ENCODE measurements at places on chromosomes 3 and 15.
A peak's percentile ranks its signal among the peaks of the same experiment; 100 is the strongest.

GRCh38 chr3:128870347-128870746, 9.1 kb upstream of the ACAD9 start:
- DNase-seq, result no peak

GRCh38 chr3:37028329-37028728, 35.0 kb downstream of the MLH1 start:
- no peak for DNase-seq

- DNase-seq, result no peak
Measured at GRCh38 chr3:150544726-150545125, 1.6 kb downstream of the SERP1 start.

DNA sequence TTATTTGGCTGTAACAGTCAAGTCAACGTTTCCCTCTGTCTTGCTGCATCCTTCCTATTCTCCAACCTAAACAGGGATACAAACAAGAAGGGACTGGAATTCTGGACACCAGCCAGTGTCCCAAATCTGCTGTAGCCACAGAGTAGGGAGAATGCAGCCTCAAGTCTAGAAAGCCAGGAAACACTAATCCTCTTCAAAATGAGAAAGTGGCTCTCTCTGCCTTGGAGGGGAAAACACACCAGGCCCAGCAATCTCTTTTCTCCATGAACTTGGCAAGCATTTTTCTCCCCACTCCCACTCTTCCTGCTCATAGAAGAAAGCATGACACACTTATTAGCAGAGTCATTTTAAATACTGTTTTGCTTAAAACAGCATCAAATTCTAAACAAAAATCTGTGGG, 781.7 kb downstream of the SQOR start:
- DNase-seq, result no peak

DNA sequence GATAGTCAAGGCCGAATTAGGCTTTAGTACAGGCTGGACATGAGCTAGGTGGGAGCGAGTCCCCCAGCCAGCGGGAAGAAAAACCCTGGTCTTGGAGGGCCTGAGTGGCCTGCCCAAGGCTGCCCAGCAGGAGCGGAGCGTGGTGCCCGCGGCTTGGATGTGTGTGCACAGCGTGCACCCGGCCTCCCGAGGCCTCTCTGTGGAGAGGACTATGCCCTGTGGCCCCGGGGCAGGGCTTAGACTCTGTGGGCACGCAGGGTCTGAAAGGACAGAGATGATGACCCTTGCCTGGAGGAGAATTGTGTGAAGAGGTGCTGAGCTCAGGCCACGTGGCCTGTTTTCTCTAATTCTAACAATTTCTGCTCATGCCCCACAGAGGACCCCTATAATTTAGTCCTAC, 124.6 kb upstream of the IQSEC1 start:
- DNase-seq, result no peak

- no peak for DNase-seq
Measured at GRCh38 chr3:76021376-76021775, 236.0 kb upstream of the ZNF717 start.

- DNase-seq, result no peak
Measured at GRCh38 chr3:188860147-188860546, 311.6 kb upstream of the TPRG1 start.

GRCh38 chr3:66279168-66279567, 58.4 kb downstream of the SLC25A26 start:
- no peak for DNase-seq

DNA sequence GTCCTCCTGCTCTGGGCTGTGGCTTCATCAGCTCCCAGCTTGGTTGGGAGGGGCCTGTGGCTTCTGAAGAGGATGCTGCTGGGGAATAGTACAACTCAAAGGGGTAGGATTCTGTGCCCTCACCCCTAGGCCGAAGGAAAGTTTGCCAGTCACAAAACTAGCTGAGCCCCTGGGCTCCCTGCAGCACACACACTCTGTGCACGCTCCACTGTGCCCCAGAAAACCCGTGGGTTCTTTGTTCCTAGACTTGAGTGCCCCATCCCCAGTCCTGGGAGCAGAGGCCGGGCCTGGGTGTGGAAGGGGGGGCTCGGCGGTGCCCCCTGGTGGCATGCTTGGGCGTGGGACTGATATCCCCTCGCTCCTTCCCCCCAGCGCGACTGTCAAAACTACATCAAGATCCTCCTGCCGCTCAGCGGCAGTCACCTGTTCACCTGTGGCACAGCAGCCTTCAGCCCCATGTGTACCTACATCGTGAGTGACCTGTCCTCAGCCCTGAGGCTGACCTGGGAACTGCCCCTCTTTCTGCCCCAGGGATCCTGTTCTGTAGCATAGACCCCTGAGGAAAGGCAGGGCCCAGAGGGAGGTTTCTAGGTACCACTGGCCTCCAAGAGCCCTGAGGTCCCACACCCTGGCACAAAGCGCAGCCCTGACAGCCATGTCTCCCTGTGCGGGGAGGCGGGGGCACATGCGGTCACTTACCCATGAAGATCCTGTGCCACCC, 14.2 kb downstream of the CIB1 start:
- peak; percentile 57 for DNase-seq

GRCh38 chr3:164352991-164353390, 725.3 kb downstream of the SI start:
- DNase-seq, result no peak

DNA sequence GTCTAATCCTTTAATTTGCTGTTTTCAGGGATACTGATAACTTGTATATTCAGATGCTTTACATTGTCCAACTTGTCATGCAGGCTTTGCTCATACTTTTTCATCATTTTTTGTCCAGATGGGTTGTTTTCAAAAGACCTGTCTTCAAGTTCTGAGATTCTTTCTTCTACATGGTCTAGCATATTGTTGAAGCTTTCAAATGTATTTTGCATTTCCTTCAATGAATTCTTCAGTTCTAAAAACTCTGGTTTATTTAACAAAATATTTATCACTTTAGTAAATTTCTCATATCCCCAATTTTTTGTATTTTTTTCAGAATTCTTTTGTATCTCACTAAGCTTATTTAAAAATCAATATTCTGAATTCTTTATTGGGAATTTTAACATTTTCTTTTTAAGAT, 388.3 kb upstream of the IL12A start:
- no peak for DNase-seq

DNA sequence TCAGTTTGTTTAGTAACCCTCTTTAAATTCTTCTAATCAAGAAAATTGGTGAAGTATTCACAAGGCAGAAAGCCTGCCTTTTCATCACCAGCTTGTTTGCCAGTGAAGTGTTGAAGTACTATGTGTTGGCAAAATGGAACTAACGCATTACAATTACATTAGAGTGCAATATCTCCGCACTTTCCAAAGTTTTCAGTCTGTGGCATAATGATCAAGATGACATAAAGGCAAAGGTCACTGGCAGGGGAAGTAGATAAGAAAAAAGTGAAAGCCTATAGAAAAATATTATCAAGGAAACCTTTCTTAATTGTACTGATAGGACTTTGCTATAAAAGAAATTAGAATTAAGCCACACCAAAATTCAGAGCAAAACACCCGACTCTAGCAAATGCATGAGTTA, 25.0 kb upstream of the TM4SF1 start:
- no peak for DNase-seq

DNA sequence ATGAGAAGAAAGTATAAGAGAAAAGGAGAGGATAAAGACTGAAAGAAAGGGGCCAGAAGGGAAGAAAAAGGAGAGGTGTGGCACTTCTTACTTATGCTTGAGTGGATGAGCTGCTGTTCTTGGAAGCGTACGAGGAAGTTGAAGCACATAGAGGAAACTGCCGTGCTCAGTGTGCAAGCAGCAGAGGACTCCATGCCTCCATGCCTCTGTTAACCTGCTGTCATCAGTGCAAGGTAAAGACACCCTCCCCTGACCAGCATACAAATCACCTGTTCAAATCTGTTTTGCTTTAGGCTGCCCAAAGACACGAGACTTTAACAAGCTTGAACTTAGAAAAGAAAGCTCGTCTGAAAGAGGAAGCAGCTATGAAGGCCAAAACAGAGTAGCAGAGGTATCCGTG, 6.4 kb downstream of the WDR5B start:
- DNase-seq, result no peak

- no peak for DNase-seq
Measured at GRCh38 chr3:179450901-179451264, 387 bp downstream of the GNB4 start.

DNA sequence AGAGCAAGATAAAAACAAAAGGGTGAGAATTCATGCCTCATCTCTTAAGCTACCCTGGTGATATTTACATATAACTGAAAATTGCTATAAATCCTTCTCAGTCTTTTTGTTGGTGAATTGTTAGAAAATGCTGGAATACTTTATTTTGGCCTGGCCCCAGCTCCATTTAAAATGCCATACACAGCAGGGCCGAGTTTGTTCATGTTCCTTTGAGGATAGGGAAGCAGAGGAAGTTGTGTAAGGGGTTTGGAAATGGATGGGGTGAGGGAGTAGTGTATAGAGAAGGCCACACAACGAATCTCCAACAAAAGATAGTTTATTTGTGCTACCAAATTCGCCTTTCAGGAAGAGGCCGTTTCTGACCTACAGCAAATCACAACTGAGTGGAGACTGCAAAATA, 78.6 kb upstream of the ADAMTS9 start:
- no peak for DNase-seq

DNA sequence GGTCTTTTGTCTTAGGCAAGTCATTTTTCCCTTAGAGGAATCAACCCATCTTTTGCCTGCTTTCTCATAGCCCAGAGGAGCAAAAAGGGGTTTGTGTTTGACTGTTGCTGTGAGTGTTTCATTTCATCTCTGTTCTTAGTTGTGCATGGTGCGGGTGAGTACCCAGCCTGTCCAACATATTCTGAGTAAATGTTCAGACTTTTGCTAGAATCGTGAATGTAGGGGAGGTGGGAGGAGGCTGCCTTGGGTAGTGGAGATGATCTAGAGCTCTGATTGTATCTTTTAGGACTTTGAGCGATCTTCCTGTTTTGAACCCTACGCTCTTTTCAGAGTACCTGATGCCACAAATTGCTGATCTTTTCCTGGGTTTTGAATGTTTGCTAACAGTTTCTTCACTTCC, 123.1 kb downstream of the ZNF609 start:
- DNase-seq, result no peak

GRCh38 chr15:64503197-64503596, 42.8 kb downstream of the ZNF609 start:
- no peak for DNase-seq

- DNase-seq, result no peak
Measured at GRCh38 chr15:68379058-68379758, 52.8 kb downstream of the ITGA11 start.

- DNase-seq, result peak; percentile 10
Measured at GRCh38 chr3:155554777-155555451, 190.0 kb downstream of the PLCH1 start.

DNA sequence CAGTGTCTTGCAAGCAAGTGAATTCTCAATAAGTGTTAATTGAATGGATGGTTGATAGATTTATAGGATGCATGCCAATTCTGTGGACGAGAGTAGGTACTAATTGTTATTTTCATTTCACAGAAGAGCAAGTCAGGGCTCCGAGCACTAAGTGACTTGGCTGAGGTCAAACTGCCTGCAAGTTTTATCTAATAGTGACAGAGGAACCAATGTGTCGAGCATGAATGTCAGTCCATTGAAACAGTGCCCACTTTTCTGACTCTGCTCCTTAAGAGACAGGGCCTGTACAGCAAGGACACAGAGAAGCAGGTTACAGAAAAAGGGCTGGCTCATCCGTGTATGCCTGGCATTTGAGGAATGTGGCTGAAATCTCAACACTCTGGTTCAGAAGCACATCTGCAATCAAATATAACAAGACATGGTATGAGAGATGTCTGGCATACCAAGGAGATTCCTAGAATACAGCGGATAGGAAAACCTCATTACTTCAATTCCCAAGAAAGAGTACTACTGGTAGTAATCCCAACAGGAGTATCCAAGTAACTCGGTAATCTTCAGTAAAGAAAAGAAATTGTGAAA, 6.0 kb upstream of the B3GNT5 start:
- peak; percentile 16 for DNase-seq

DNA sequence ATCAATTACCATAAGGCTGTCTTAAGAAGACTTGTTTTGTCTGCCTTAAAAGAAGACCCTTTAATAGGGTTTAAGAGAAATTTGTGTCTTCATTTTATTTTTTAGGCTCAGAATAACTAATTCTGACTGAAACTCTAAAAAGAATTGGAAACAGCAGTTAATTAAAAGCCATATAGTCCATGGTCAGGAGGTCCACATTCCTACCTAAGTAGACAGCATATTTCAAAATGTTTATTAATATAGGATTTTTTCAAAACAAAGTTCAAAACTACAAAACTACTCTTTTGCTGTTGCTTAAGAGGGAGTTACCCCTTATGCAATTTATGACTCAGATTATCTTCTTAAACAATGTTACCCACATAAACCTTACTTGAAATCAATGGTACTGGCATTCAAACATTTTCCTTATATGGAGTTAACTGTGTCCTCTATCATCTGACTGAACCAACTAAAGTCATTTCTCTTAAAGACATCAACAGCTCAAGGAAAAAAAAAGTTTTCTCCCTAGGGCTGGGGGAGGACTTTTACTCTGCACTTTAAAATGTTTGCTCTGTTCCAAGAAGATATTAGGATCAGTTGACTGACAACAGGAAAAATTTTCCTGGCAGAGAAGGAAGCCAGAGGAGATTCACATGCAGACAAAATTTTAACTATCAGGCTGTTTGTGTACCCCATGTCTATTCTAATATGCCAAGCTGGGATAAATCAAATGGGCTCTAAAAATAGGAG, 56.8 kb upstream of the NANOGP8 start:
- DNase-seq, result no peak

GRCh38 chr3:157532529-157533297, 29.5 kb upstream of the VEPH1 start:
- peak; percentile 49 for DNase-seq

- no peak for DNase-seq
Measured at GRCh38 chr15:35907511-35907910, 361.5 kb upstream of the DPH6 start.

GRCh38 chr15:57565311-57565710, 26.4 kb upstream of the MYZAP start:
- DNase-seq, result no peak
